ENCODE measurements at places on chromosomes 3 and 15.

- DNase-seq, result no peak
These were observed 34.1 kb downstream of the DHX36 start for GRCh38 chr3:154290187-154290586.

- DNase-seq, result no peak
These were observed 17.9 kb downstream of the CP start for GRCh38 chr3:149203758-149204157.

GRCh38 chr3:13963137-13963886 lies 83.4 kb upstream of the WNT7A start:
- DNase-seq, result no peak

DNA sequence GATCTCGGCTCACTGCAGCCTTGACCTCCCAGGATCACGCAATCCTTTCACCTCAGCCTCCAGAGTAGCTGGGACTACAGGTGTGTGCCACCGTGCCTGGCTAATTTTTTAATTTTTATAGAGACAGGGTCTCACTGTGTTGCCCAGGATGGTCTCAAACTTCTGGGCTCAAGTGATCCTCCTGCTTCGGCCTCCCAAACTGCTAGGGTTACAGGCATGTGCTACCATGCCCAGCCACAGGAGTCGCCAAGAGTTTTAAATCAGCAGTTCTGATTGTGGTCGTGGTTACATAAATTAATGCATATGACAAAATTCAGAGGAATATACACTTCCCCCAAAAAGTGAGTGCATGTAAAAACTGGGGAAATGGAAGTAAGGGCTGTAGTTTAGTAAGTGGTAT lies 32.9 kb downstream of the MEGF11 start:
- DNase-seq, result no peak

DNA sequence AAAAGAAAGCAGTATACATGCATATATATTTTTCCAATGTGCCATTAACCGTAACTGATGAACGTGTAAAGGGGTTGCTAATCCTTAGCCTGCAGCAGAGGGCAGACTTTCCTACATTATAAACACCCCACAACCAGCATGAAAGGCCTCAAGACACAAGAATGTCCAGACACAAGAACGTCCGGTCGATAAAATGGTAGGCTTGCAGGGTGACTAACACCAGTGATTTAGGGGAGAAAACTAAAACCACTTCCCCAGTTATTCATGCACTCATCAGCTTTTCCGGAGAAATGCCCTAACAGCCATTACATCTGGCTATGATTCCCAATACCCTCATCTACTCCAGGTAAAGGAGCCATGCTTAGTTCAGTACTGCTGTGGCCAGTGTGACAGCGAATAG lies 57.4 kb downstream of the LRTM1 start:
- peak; percentile 97 for DNase-seq
